Activated B cell treated with CpG ODN at 0.5 μM for 24 hours (primary cell): ENCODE measurements at places on chromosomes 1 and 21.

DNA sequence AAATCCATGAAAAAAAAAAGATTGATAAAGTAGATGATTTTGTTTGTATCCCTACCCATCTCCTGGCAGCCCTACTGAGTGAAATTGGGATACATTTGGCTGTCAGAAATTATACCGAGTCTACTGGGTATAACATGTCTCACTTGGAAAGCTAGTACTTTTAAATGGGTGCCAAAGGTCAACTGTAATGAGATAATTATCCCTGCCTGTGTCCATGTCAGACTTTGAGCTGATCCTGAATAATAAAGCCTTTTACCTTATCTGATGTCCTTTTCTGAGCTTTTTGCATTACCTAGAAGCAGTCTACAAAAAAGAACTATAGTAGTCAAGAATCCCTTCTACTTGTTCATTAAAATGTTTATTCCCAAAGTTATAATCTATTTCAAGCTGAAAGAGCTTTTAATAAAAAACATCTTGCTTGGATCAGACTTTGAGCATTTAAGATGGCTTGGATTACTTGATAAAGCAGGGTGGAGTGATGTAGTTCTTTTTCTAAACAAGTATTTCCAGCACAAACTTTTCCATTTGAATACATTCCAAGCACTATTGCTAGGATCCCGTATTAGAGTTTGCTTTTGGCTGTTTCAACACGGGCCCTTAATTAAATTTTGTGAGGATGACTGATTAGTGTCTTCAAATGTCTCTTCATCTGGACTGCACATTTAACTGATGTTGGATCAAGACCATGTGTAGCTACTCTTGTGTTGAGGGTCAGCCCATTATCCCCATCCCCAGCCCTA lies 69.2 kb downstream of the DTL start:
- no peaks in the 10 kb centered on the region for H3K27me3 ChIP-seq
- no peak overlapping the region for H3K27ac ChIP-seq
- DNase-seq: no peak
- no peaks in the 10 kb centered on the region for H3K4me1 ChIP-seq
- H3K4me3 ChIP-seq: no peak overlapping the region
- H3K36me3 ChIP-seq: no peaks in the 10 kb centered on the region

DNA sequence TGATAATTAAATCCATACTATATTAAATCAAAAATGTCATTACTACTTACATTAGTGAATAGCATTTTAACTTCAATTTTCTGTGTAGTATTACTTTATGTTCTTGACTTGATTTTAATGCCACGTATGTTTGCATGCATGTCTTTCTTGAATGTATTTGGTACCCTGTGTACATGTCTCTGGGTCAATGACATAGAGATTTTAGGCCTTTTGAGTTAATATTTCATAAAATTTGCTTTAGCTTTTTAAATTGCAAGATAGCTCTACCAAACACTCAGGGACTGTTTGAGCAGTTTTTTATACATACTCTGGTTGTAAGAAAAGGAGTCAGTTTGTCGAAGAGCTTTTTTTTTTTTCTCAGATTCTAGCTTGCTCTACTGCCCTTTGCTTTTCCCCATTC lies 1.5 kb downstream of the MLLT11 start:
- H3K27ac ChIP-seq: no peak overlapping the region
- peaks cover 26% of the 10 kb centered on the region for H3K36me3 ChIP-seq
- no peaks in the 10 kb centered on the region for H3K27me3 ChIP-seq
- no peak overlapping the region for H3K4me3 ChIP-seq

- H3K27ac ChIP-seq: no peak overlapping the region
- no peak overlapping the region for H3K4me3 ChIP-seq
- DNase-seq: no peak
- no peaks in the 10 kb centered on the region for H3K27me3 ChIP-seq
- H3K36me3 ChIP-seq: peaks cover 2% of the 10 kb centered on the region
- H3K4me1 ChIP-seq: peaks cover 5% of the 10 kb centered on the region
Measured at GRCh38 chr1:197671140-197671539, 104.1 kb downstream of the DENND1B start.

DNA sequence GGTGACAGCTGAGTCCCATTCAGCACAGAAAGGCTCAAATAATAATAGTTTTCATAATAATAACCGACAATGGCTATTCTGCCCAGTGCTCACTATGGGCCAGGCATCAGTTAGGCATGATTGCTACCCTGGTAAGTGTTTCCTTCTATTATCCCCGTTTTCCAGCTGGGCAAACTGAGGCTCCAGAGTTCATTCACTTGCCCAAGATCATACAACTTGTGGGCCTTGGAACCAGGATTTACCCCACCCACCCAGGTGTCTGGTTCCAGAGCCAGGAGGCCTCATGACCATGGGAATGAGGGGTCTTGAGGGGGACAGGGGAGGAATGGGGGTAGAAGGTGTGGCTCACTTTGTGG lies 518 bp downstream of the PLOD1 start:
- H3K4me3 ChIP-seq: peak overlapping the region; percentile 86
- no peak overlapping the region for H3K27ac ChIP-seq
- DNase-seq: no peak
- no peaks in the 10 kb centered on the region for H3K36me3 ChIP-seq

GRCh38 chr1:158145173-158145719 lies 35.4 kb upstream of the CD1D start:
- H3K4me3 ChIP-seq: no peak overlapping the region
- peaks cover 28% of the 10 kb centered on the region for H3K4me1 ChIP-seq
- H3K36me3 ChIP-seq: peaks cover 2% of the 10 kb centered on the region
- no peak for DNase-seq
- no peak overlapping the region for H3K27ac ChIP-seq

DNA sequence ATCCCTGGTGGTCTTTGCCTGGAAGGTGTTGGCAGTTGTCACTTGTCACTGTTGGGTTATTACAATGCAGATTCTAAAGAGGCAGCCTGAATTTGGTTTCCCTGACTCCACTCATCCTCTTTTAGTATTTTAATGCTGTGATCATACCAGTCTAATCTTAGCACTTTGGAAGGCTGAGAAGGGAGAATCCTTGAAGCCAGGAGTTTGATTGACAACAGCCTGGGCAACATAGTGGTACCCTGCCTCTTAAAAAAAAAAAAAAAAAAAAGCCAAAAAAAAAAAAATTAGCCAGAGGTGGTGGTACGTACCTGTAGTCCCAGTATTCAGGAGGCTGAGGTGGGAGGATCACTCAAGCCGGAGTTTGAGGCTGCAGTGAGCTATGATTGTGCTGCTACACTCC lies 7.7 kb downstream of the GIPC2 start:
- H3K4me1 ChIP-seq: no peaks in the 10 kb centered on the region
- peaks cover 12% of the 10 kb centered on the region for H3K27me3 ChIP-seq
- H3K36me3 ChIP-seq: no peaks in the 10 kb centered on the region
- no peak overlapping the region for H3K27ac ChIP-seq
- no peak for DNase-seq

- no peaks in the 10 kb centered on the region for H3K27me3 ChIP-seq
- H3K36me3 ChIP-seq: no peaks in the 10 kb centered on the region
- no peak for DNase-seq
- H3K4me1 ChIP-seq: peaks cover 11% of the 10 kb centered on the region
- no peak overlapping the region for H3K27ac ChIP-seq
Measured at GRCh38 chr21:14766241-14766640, 220.1 kb upstream of the SAMSN1 start.

- no peaks in the 10 kb centered on the region for H3K27me3 ChIP-seq
- H3K27ac ChIP-seq: no peak overlapping the region
- no peak overlapping the region for H3K4me3 ChIP-seq
- no peaks in the 10 kb centered on the region for H3K36me3 ChIP-seq
- H3K4me1 ChIP-seq: no peaks in the 10 kb centered on the region
Measured at GRCh38 chr1:190633488-190633887, 155.8 kb upstream of the BRINP3 start.
